ENCODE measurements at places on chromosomes 16 and 17.

GRCh38 chr17:47905221-47905733 is 9.2 kb downstream of the SP2 start:
- DNase-seq, result no peak

- no peak for DNase-seq
Measured at GRCh38 chr17:50621574-50622031, 13.1 kb upstream of the ABCC3 start.

DNA sequence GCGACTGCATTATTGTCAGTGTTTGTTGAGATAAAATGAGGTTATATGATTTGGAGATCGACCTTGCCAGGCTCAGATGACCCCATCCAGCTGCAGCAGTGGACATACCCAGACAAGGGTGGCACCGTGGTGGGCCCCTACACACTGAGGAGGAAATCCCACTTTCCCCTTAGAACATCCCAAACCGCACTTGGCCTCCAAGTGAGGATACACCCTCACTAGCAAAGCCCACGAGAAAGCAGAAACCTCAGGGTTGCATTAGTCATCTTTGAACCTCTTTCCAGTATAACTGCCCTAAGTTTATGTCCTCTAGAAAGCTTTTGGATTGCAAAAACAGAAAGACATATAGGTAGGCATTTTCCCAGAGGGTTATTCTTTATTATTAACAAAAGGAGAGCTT is 101.5 kb downstream of the CLEC16A start:
- DNase-seq, result no peak

DNA sequence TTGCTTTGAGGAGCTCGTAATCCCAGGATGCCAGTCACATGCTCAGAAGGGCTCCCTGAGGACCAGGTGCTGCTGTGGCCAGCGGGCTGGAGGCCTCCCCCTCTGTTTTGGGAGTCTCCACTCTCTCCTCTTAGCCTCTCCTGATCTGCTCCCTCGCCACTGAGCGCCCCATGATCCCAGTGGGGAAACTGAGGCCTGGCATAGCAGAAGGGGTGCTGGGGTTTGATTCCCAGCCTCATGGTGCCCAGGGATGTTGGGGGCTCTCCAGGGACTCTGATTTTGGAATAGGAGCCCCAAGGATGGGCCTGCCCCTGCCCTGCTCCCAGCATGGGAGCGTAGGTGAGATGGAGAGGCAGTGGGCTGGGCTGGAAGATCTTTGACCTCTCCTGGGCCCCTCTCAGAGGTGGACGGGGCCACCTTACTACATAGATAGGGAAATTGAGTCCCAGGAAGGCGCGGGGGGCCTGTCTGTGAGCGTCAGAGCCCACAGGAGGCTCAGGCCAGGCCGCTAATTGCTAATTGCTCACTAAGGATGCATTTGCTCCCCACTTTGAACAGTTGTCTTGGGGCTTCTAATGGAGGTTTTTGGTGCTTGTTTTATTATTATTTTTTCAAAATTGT is 525 bp upstream of the ADCY7 start:
- no peak for DNase-seq

- no peak for DNase-seq
Measured at GRCh38 chr17:65078441-65079160, 22.1 kb upstream of the GNA13 start.

DNA sequence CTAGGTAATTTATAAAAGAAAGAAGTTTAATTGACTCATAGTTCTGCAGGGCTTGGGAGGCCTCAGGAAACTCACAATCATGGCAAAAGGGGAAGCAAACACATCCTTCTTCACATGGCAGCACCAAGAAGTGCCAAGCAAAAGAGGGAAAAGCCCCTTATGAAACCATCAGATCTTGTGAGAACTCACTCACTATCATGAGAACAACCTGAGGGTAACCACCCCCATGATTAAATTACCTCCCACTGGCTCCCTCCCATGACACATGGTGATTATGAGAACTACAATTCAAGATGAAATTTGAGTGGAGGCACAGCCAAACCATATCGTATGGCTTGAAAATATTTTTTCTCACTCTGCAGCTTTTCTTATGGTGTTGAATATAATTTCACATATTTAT is 151.7 kb downstream of the ANKFN1 start:
- no peak for DNase-seq

- no peak for DNase-seq
Measured at GRCh38 chr17:61583242-61583641, 7.8 kb downstream of the NACA2 start.

DNA sequence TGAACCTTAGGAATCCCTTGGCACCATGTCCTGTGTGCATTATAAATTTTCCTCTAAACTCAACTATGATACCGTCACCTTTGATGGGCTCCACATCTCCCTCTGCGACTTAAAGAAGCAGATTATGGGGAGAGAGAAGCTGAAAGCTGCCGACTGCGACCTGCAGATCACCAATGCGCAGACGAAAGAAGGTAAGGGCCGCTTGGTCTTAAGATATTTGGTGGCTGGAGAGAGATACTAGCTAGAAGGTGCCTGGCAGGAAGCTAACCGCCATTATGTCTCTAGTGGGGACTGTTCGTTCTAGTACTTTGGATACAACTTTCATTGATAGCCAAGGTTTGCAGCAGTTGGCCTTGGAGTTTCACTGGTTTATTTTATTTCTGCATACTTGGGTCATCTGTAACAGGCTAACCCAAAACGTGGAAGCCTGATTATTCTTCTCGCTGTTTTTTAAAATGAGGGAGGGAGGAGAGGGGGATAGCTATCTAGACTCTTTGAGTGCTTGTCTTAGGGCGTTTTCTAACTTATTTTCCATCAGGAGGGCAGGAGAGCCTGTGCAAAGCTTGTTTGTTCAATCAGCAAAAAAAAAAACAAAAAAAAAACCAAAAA is 1.3 kb downstream of the RBBP6 start:
- no peak for DNase-seq

DNA sequence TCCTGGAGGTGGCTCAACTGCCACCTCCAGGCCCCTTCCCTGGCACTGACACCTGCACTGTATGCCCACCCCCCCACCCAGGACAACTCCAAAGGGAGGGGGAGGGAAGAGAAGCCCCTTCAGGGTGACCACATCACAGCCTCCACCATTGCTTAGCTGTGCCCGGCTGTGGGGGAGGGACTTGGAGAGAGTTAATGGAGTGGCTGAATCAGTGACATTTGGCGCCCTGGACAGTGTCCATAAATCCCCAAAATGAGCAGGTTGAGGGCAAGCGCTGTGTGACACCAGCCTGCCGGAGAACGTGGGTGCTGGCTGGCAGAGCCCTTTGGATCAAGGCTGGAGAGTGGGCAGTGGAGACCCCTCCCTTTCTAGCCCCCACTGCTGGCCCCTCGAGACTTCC is 883 bp downstream of the USH1G start:
- DNase-seq, result no peak

DNA sequence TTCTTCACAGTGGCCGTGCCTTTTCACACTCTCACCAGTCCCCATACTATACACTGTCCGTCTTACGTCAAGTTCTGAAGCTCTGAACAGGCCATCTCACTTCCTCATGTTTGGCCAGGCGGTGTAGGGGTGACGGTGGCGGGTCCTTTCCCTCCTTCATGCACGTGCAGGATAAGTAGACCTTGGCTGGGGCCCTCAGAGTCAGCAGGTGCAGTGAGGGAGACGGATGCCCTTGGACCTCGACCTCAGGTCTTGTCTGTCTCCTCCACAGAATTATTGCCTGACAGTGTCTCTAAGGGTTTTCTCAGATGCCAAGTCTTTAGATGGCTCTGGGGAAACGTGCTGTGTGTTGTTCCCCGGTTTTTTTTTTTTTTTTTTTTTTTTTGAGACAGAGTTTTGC is 37.6 kb downstream of the RAB11FIP3 start:
- no peak for DNase-seq

DNA sequence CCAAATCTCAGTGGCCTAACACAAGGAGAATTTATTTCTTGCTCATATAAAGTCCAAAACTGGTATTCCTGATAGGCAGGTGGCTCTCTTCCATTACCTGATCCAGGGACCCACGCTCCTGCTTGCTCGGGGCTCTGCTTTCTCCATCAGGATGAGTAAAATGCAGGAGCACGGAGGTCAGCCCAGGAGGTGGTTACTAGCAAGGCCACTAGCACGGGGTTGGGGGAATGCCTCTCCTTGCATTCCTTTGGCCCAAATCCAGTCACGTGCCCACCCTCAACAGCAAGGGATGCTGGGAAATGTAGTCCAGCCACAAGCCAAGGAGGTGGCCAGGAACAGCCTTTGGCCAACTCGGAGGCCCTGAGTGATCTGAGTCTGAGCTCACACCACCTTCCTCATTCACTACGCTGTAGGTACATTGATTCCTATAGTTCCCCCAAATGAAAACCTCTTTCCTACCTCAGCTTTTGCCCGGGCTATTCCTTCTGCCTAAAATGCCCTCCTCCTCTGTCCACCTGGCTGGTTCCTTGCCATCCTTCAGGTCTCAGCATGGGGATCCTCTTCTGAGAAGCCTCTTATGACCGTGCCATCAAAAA is 38.3 kb upstream of the HAPSTR1 start:
- no peak for DNase-seq

- no peak for DNase-seq
Measured at GRCh38 chr17:80108036-80108971, 6.9 kb downstream of the GAA start.

DNA sequence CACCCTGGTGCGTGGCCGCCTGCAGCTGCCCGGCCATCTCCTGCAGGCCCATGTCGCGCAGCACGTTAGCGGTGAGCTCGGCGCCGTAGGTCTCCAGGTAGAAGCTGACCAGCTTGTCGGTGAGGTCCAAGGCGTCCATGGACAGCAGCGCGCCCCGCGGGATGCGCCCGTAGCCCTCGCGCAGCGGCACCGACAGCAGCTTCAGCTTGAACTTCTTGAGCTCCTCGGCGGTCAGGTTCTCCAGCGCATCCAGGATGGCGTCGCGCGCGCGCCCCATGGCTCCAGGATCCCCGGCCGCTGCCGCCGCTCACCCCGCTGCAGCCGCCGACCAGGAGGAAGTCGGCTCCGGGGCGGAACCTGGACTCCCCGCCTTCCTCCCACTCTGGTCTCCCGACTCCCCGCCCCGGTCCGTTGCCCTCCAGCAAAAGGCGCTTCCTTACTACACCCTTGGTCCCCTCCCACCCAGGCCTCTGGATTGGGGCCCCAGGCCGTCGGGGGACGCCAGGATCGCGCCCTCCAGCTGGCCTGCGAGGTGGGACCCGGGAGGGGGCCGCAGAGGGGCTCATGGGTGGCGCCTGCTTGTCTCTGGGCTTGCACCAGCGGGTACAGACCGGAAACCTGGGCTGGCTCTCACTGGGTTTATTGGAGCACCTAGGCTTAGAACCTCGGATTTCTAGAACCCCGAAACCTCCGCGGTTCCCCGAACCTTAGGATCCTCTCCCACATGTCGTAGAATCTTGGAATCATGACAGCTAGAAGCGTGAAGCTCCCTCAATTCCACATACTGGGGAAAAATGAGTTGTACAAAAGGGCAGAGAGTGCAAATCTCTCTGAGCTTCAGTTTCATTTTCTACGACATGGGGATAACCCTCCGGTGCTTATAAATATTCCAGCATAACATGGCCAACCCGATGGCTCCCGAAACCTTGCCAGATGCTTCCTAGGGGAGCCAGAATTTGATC is at the start of gene PYCARD:
Gene PYCARD, minus strand, starts transcription at position 347 of the 962 bp plus-strand sequence. Its CDS starts 70 bp downstream, at position 277.
- no peak for DNase-seq

- DNase-seq, result no peak
Measured at GRCh38 chr17:77810536-77810935, 148.0 kb upstream of the TNRC6C start.

GRCh38 chr16:85557083-85557970 is 55.8 kb upstream of the GSE1 start:
- no peak for DNase-seq

DNA sequence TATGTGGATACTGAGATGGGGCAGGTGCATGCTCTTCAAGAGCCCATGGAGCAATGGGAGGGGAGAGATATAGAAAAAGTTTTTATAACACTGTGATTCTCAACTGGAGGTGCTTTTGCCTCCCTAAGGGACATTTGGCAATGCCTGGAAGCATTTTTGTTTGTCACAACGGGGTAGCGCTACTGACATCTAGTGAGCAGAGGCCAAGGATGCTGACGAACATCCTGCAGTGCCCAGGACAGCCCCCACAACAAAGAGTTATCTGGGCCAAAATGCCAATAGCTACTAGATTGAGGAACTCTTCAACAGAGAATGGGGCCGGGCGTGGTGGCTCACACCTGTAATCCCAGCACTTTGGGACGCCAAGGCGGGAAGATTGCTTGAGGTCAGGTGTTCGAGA is 67.2 kb upstream of the CLEC3A start:
- DNase-seq, result no peak

- no peak for DNase-seq
Measured at GRCh38 chr17:79036596-79036995, 12.6 kb downstream of the C1QTNF1 start.

DNA sequence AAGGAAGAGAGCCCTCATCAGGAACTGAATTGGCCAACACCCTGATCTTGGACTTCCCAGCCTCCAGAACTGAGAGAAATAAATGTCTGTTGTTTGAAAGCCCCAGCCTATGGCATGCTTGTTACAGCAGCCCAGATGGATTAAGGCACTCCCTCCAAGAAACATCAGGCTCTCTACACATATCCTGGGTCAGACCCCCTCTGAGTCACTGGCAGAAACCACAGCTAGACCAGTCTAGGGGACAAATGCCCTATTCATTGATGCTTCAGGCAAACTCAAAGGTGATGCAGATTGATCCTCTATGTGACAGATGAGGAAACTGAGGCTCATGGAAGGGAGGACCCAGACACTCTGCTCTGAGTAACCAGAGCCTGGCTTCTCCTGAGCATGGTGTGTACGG is 116.8 kb downstream of the WSCD1 start:
- DNase-seq, result no peak

DNA sequence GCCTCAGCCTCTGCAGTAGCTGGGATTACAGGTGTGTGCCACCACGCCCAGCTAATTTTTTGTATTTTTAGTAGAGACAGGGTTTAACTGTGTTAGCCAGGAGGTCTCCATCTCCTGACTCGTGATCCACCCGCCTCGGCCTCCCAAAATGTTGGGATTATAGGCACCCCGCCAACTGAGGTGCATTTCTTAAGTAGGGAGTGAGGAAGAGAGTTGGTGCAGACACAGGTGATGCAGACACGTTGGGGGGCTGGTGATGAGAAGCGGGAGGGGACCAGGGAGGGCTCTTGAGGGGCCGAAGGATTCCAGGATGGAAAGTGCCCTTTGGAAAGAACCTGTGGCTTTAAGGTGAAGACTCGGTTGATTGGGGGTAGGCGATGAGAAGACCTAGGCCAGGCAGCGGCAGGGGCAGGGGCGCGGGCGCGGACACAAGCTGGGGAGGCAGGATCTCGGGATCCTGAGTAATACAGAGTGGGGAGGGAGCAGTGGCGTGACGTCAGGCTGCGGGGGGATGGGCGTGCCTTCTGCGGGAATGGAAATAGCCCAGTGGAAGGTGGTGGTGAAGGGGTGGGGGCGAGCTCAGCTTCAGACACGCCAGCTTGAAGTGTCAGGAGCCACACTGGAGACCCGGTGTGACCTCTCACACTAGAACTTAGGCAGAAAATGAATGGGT is 2.5 kb upstream of the ATP6V0C start:
- no peak for DNase-seq

- DNase-seq, result no peak
Measured at GRCh38 chr16:30088832-30089624, 2.7 kb downstream of the TBX6 start.

Measured in stimulated activated CD8-positive, alpha-beta memory T cell treated with anti-CD3 and anti-CD28 coated beads, Interleukin-7, amount 100 ng/mL, for 24 hours (primary cell).